T-helper 2 cell (primary cell): ENCODE measurements at places on chromosomes 7 and 10.
A peak's percentile ranks its signal among the peaks of the same experiment; 100 is the strongest.

DNA sequence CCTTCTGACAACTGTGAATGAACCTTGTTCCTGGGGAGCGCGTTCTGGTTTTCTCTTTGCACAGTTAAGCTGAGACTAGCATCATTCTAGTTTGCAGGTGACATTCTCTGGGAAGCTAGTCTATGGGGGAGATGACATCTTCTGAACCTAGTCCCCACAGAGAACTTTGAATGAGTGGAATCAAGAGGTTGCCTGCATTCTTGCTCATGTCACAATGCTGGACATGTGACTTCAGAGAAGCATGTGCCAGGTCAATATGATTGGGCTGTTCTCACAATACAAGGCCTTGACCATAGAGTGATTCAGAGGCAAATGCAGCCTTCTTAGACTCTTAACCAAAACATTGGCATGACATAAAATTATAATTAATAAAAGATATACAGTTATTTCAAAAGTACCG, 22.1 kb downstream of the KLLN start:
- no peak for DNase-seq

GRCh38 chr7:72097226-72097625, 314.9 kb downstream of the CALN1 start:
- no peak for DNase-seq

DNA sequence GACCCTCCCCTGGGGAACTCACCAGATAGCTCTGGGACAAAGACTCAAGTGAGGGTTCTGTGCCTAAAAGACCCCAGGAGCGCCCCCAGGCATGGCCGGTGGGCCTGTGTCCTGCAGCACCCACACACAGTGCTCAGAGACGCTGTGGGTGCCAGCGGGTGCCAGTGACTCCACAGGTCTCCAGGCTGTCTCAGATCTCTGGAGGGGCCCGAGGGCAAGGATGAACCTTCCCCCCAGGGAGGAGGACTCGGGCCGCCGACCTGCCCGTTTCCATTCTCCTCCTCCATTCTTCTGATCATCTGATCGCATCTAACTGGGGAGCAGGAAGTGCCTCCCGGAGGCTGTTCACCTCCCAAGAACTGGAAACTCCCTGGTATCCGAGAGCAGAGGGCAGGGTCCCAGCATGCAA, 980 bp downstream of the ADAM8 start:
- peak; percentile 66 for DNase-seq

DNA sequence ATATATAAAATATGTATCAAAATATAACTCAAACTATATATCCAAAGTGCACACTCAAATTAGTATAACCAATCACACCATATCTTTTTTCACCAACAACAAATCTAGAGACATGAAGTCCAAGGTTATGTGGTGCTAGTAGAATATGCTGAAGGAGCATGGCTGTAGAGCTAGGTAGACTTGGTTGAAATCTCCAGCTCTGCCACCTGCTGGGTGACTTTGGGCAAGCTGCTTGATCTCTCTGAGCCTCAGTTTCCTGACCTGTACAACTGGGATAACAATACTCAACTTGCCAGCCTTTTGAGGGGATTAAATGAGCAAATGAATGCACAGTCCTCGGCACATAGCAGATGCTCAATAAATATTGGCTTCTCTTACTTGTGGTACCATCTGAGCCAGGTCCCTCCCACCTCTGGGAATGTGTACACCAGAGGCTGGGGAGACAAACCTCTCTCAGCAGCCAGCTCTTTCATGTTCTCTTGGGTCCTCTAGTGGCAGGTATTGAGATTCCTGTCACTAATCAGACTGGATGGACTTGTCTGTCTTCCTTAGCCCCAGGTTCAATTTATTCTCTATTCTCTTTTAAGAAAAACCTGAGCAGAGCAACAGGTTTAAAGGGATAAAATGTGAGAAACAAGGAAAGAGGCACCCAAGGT, 94.3 kb upstream of the PDE1C start:
- DNase-seq, result no peak

GRCh38 chr7:121954803-121955202, 81.8 kb downstream of the PTPRZ1 start:
- DNase-seq, result no peak

DNA sequence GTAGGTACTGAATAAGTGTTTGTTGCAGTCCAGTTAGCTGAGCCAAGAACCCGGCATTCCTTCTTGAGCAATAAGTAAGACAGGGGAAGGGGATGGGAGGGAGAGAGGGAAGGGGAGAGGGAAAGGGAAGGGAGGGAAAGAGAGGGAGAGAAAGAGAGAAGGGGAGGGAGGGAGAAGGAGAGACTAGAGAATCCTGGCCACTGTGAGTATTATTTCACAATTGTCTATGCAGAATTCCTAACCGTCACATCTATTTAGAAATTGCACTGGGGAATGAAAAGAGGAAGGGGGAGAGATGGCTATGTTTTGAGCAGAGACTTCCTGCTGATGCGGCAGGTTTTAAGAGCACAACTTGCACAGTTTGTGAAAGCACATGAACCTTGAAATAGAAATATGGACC, 251.4 kb upstream of the ZMIZ1 start:
- no peak for DNase-seq

DNA sequence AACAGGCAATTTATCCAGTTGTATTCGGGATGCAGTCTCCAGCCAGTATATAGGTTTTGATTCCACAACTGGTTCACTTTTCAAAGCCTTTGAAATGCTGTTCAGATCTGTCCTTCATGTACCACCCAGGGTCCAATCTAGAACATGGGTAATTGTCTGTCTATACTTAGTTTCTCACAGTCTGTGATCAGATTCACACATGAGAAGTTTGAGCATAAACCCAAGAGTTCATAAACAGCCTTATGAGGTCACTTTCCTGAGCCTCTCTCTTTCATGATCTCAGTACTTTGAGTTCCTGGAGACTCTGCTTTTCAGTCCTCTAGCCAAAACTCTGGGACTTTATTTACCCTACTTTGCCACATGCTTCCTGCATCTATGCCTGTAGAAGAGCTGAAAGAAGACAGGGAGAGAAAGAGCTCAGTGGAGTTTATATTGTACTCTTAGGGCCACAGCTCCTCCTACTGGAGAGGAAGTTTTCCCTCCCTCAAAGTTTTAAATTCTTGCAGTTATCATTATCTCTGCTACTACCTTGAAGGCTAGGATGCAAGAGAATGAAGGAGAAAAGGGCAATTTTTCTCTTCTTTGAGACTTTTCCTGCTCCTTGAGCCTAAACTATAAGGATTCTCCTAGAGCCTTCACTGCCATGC, 172.0 kb downstream of the ZEB1 start:
- DNase-seq, result no peak

DNA sequence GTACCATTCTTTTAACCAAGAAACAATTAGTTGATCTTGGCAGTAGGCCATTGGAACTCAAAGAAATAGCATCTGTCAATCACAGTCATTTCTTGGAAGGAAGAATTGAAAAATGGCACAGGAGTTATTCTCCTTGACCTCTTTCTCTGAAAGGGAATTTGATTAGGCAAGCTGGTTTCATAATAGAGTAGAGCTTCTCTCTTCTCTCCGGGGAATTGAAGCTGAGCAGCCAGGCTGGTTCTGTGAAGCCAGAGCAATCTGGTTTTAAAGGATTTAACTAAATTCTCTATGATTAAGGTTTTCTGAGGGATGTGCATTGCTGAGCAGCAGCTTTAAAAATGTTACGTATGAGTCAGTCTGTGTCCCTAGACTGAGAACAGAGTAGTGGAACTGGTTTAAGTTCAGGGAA, 70.2 kb downstream of the AHCYL2 start:
- DNase-seq, result no peak

DNA sequence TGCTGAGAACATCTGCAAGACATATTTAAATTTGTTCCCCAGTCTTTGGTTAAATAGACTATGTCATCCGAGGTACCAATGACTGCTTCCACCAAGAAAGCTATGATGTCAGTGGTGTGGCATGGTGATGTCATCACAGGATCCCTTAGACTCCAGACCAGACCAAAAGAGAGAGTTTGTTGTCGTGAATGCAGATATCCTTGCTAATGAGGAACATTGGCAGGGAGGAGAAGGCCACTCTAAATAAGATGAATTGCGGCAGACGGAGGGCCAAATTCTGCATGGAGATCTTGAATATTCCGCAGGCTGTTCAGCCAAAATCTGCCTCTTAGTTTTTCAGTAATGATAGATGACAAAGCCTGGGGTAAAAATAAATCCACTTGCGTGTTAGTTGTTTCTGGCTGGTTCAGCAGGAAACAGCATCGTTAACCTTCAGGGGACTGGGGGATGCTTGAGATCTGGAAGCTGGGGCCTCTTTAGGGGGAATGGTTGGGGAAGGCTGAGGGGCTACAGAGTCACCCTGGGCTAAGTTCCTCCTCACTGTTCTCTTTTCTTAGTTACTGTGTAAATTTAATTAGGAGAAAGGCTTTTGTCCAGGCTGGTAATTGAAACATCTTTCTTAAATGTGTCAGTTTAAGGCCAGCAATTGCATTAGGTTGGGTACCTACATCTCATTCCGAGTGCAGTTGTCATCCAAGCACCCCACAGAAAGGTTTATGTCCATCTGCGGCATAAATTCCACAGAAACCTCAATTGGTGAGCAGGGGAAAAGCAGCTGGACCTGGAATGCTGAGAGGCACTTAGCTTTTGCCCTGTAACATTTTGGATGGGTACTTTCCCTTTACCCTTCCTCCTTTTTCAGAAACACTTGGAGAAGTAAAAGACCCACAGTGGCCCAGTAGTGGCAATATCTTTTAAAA, 11.6 kb upstream of the CAMK1D start:
- no peak for DNase-seq

- no peak for DNase-seq
Observed at GRCh38 chr10:94224656-94225055, 138.1 kb downstream of the NOC3L start.

GRCh38 chr10:132493246-132493755, 44.3 kb upstream of the INPP5A start:
- DNase-seq, result no peak

GRCh38 chr10:90813594-90814365, 44.1 kb downstream of the HTR7 start:
- DNase-seq, result no peak
